ENCODE measurements at places on chromosomes 11 and 22.

GRCh38 chr11:12693479-12694182, 19.4 kb downstream of the TEAD1 start:
- DNase-seq: peak; percentile 82

DNA sequence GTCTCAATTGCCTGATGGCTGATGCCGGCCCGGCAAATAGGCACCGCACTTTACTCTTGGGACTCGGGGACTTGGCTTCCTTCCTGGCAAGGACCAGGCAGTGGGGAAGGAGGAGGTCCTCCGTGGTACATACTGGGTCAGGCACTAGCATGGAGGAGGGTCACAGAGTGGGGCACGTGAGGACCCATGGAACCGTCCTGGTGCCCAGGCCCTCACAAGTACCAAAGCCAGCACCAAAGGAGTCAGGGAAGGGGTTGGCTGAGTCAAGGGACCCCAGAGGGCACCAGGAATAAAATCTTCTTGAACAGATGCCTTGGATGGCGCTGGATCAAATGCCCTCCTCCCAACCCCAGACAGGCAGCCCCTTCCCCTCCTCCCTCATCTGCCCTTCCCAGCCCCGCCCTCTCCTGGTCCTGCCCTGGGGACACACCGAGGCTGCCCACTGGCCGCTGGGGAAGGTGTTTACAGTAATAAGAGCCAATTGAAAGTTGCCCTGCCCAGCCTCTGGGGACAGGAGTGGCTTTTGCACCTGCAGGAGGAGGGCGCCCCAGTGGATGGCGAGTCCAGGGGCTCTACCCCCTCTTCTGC, 5.6 kb upstream of the CARNS1 start:
- peak; percentile 7 for DNase-seq

GRCh38 chr11:110833033-110833484, 120.8 kb upstream of the ARHGAP20 start:
- no peak for DNase-seq

GRCh38 chr22:37328017-37328416, 45.7 kb downstream of the CYTH4 start:
- DNase-seq: no peak

GRCh38 chr22:43094085-43094484, 4.9 kb upstream of the TTLL1 start:
- DNase-seq: no peak

DNA sequence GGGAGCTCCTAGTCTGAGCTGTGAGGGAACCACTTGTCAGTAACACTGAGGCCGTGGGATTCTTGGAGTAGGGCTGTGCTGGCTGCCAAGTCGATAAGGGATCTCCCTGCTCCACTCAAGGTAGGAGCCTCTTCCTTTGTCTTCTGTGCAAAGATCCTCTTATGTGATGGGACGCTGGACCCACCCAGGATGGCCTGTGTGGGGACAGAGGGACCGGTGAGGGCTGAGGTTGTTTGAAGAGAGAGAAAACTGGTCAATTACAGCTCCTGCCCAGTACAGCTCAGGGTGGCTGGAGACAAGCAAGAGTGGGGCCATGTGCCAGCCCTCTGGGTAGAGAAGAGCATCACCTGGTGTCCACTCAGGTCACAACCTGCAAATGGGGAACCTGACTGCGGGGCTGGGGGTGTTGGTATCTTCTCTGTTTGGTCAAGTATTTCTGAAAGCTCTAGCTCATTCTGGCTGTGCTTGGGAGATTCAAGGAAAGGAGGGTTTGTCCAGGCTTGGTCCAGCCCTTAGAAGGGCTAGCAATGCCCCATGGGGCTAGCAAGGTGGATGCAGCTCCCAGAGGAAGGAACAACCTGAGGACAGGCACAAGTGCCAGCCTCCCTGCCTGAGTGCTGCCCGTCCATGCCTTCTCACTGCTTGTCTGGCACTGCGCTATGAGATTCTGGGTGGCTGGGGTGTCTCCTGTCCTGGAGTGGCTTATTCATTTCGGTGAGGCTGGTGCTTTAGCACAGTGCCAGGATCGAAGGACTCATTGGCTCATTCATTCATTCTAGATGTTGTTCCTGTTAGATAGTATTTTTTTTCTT, 27.6 kb upstream of the BAIAP2L2 start:
- no peak for DNase-seq

DNA sequence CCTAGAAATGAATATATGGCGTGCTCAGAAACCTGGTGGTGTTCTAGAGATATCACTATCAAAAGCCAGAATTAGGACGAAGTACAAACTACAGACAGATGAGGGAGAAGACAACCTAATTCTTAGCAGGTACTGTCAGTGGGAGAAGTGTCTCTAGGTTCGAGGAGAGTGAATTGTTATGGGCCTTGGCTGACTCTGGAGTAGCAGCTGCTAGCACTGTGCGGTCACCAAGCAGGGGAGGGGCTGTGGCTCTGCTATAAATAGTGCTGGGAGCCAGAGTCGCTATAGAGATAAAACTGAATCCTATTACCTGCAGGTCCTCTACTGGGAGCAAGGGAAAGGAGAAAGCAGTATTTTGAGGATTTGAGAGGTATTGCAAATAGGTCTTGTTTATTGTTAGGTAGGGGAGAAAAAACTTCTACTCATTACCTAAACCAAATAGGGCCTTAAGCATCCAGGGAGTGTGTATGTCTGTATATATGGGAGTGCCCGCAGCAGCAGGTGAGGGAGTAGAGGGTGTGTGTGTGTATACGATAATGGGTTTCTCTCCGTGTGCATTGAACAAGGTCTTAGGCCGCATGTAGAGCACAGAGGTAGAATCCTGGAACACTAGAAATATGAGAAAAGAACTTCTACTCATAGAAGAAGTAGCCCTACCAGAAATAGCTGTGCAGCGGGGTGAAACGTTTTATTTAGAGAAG, 2.2 kb downstream of the MADD start:
- DNase-seq: peak; percentile 61

DNA sequence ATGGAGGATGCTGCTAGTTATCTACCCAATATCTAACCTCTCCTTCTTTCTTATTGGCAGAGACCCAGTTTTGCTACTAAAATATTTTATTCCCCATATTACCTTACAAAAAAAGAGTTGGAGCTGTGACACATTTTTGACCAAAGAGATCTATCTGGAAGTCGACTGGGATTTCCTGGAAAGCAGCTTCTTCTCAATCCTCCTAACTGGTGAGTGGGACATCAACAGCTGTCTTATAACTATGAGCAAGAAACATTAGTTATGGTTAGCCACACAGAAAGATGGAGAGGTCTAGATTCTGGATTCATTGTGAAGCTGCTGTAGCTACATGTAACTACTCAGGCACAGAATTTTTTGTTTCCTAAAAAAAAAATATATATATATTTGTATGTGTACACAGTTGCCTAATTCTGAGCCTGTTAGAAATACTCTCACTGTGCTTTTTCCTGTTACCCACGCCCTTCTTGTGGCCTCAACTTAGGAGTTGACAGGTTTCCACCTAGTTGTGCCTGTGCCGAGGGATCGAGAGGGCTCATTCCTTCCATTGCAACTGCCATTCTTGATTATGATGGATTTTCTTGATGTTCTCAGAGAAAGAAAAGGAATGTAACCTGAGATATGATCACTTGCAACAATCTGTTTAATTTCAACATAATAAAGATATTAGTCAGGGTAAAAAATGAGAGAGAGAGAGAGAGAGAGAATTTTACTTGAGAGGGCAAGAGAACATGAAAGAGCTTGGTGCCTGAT, 142.0 kb downstream of the SLC17A6 start:
- DNase-seq: no peak

- DNase-seq: peak; percentile 52
Observed at GRCh38 chr22:32204040-32204855, 625 bp downstream of the RFPL2 start.

DNA sequence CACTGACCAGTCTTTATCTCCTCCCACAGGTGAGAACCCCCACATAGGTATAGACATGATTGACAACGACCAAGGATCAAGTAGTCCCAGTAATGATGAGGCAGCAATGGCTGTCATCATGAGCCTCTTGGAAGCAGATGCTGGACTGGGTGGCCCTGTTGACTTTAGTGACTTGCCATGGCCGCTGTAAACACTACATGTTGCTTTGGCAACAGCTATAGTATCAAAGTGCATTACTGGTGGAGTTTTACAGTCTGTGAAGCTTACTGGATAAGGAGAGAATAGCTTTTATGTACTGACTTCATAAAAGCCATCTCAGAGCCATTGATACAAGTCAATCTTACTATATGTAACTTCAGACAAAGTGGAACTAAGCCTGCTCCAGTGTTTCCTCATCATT, 76.5 kb downstream of the BTBD10 start:
- no peak for DNase-seq

GRCh38 chr11:79017811-79018210, 423.0 kb downstream of the TENM4 start:
- no peak for DNase-seq

- DNase-seq: no peak
Observed at GRCh38 chr22:34797826-34798225, 268.1 kb upstream of the ISX start.

GRCh38 chr11:7437696-7438095, 47.6 kb upstream of the OLFML1 start:
- no peak for DNase-seq

DNA sequence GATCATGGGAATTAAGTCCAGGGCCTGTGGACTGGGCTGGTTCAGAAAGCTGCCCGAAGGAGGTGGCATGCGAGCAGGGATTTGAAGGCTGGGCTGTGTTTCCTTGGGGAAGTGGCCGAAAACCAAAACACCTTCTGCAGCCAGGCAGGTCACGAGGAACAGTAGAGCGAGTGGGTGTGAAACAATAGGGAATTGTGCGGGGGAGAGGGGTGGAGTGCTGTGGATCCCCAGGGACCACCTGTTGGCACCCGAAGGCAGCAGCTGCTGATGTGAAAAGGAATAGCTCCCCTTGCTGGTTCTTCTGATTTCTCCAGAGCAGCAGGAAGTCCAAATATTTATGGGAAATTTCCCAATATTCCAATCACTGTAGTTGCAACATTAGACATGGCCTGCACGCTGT, 24.6 kb downstream of the TP53I11 start:
- DNase-seq: no peak

DNA sequence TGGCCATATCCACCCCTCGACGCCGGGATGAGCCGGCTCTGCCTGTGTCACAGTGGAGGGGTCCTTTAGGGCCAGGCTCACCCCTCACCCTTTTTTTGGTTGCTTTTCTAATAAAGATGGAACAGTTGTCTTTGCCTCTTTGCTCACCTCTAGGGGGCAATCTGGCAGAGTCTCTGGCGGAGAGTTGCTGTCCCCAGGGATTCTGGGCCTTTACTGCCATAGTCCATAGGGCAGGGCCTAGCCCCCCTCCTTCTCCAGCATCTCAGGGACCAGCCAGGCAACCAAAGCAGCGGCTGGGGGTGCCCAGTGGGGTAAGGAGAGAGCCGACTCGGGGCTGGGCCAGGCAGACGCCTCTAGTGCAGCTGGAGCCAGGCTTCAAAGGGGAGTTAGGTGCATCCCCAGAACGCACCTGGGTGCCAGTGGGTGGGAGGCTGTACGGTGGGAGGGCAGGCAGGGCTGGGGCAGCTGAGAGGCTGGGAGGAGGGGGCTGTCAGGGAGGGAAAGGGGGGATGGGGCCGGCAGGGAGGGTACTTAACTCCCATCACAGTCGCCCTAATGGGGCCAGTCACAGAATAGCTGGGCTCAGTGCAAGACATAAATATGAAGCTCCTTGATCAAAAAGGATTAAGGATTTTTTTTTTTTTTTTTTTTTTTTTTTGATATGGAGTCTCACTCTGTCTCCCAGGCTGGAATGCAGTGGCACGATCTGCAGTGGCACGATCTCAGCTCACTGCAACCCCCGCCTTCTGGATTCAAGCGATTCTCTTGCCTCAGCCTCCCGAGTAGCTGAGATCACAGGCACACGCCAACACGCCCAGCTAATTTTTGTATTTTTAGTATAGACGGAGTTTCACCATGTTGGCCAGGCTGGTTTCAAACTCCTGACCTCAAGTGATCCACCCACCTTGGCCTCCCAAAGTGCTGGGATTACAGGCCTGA, 2.5 kb upstream of the SUSD2 start:
- DNase-seq: no peak

- DNase-seq: no peak
Observed at GRCh38 chr22:44587737-44588310, 89.8 kb upstream of the RTL6 start.

- no peak for DNase-seq
Observed at GRCh38 chr22:46675479-46675878, 55.3 kb downstream of the GRAMD4 start.

GRCh38 chr11:27692781-27693180, 7.5 kb downstream of the BDNF start:
- no peak for DNase-seq

DNA sequence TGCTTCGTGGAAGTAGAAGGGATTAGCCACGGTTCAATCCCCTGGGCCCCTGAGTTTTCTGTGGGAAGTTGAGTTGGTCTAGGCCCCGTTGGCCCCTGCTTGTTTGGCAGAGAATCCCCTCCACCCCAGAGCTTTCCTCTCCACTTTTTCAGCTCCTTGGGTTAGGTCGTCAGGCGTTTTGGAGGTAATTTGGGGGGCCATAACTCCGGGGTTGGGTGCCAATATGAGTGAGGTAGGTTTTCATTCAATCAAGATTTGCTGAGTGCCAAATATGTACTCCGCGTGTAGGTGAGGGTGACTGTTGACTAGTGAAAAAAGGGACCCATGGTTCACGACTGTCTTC, 590 bp downstream of the ATG13 start:
- no peak for DNase-seq

- DNase-seq: no peak
Observed at GRCh38 chr22:26264162-26264561, 94.9 kb downstream of the SEZ6L start.

- no peak for DNase-seq
Observed at GRCh38 chr11:106158406-106158805, 80.9 kb downstream of the AASDHPPT start.

DNA sequence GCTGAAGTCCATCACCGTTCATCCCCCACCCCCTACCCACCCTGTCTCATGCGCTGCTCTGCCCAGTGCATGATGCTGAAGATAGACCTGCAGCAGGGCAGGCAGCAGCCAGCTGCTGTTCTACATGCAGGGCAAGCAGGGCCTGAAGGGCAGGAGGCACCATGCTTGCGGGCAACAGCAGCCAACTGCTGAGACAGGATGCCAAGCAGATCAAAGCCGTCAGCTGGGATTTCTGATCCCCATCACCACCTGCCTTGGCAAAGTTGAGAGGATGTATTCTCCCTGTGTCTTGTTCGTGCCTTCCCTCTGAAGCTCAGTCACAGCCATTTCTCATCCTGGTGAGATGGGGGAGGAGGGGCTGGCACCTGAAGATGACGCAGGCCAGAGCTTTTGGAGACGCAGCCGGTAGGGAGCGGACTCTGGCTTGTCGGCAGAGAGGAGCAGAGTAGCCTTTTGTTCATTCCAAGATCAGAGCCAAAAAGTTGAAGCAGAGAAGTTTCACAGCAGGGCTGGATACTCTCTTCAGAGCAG, 227.0 kb downstream of the GRIK4 start:
- no peak for DNase-seq
